ENCODE measurements at places on chromosomes 6 and 20.

- no peak for DNase-seq
Observed at GRCh38 chr6:139161817-139162284, 27.0 kb downstream of the HECA start.

GRCh38 chr6:105988321-105988720 lies 97.8 kb upstream of the PRDM1 start:
- no peak for DNase-seq

DNA sequence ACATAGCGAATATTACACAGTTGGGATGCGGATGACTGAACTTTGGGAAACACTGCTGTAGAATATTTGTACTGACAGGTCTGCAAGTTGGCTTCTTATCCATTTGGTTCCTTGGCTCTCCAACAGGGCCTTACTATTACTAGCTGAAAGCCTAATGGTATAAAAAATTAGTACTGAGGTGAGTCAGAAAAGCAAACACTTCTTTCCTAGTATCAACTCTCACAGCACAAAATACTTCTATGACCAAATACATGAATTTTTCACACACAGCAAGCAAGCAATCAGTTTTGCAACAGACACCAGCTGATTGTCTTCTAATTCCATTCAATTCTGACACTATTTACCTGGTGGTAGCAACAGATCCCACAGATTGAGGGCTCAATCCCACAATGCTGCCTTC lies 168.3 kb downstream of the COL9A1 start:
- no peak for DNase-seq

DNA sequence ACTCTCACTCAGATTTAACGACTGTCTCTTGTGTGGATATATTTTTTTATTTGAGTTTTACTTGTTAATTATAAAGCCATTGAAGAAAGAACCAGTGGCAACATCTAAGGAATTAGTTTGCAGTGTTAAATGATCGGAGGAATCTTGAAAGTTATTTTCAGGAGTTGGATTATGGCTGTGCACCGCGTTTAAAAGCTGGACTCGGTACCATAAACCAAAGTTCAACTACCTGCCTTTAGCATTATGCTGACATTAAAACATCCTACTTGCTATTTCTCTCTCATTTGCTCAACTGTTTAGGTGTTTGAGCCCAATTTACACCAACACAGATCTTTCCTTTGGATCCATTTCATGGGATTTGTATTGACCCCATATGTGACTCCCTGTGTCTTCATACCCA lies 289.4 kb upstream of the SASH1 start:
- DNase-seq: no peak

GRCh38 chr20:38269715-38270114 lies 9.2 kb upstream of the KIAA1755 start:
- DNase-seq: no peak
